Kidney capillary endothelial cell (primary cell): ENCODE measurements at places on chromosomes 3 and 15.

- no peak for DNase-seq
These were observed 230.9 kb downstream of the XXYLT1 start for GRCh38 chr3:195040094-195040493.

GRCh38 chr3:122794779-122795673 is at the start of gene SLC49A4:
SLC49A4 (plus strand) TSS chr3:122795069; CDS start chr3:122795193, 124 bp downstream.
- DNase-seq, result peak; percentile 79

GRCh38 chr15:27845535-27846369 is 253.4 kb downstream of the OCA2 start:
- DNase-seq, result no peak

GRCh38 chr3:98772022-98772421 is 8.9 kb downstream of the ST3GAL6 start:
- DNase-seq, result no peak

DNA sequence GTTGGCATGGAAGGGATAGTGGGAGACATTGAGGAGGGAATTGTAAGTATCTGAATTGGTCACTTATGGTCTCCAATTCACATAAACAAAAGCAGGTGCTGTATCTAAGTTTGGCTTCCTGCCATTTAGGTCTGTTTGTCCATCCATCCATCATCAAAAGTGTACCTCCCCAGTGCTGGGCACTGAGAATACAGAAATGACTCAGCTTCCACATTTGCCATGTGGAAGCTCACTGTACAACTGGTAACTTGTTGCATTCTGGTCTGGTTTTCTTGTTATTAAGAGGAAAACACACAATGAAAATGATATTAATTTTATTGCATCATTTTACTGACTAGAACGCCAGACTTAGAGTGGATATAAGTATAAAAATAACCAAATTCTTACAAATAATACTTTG is 30.9 kb upstream of the MUC13 start:
- no peak for DNase-seq

DNA sequence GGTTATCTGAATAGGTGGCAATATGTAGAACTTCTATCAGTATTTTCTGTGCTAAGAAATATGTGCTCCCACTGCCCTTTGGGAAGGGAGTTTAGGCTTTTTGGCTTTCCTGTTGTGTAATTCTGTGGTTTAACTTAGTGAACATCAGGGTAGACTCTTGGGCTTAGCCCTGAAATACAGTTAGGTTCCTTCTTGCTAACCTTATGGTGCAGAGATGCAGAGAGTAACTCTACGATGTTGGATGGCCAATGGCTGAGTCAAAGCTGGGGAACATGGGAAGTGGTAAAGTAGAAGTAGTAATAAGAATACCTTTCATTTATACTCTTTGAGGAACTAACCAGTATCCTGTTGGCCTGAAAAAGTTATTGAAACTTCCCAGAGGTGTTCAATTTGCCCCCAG is 80.8 kb upstream of the IL12A start:
- no peak for DNase-seq

DNA sequence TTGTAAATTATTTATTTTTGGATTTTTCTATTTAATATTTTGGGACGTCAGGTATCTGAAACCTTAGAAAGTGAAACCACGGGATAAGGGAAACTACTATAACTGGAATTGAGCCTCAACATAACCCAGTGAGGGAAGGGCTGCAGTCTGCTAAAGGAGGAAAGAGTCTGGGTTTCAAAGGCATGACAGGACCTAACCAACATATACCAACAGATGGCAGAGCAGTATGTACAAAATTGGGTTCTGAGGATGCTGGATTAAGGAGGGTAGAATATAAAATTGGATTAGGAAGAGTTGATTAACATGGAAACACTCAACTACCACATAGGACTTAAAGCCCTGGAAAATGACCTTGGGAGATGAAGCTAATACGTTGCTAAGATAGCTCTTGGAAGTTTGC is 603.5 kb downstream of the MECOM start:
- DNase-seq, result no peak

DNA sequence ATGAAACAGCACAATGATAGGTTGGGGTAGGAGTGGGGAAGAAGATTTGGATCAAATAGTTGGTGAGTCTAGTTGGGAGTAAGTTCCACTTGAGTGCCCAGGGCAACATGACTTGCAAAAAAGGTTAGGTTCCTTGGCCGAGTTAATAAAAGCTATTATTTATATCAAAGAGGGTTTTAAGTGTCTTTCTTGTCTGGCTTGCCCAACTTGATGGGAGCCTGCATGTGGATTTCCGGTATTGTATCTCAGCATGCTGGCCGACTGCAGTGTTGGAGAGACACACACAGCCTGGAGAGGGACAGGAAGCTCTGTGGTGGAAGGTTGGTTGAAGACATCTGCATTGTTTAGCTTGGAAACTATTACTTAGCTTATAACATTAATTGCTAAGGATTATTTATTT is 449.5 kb upstream of the TBL1XR1 start:
- no peak for DNase-seq

DNA sequence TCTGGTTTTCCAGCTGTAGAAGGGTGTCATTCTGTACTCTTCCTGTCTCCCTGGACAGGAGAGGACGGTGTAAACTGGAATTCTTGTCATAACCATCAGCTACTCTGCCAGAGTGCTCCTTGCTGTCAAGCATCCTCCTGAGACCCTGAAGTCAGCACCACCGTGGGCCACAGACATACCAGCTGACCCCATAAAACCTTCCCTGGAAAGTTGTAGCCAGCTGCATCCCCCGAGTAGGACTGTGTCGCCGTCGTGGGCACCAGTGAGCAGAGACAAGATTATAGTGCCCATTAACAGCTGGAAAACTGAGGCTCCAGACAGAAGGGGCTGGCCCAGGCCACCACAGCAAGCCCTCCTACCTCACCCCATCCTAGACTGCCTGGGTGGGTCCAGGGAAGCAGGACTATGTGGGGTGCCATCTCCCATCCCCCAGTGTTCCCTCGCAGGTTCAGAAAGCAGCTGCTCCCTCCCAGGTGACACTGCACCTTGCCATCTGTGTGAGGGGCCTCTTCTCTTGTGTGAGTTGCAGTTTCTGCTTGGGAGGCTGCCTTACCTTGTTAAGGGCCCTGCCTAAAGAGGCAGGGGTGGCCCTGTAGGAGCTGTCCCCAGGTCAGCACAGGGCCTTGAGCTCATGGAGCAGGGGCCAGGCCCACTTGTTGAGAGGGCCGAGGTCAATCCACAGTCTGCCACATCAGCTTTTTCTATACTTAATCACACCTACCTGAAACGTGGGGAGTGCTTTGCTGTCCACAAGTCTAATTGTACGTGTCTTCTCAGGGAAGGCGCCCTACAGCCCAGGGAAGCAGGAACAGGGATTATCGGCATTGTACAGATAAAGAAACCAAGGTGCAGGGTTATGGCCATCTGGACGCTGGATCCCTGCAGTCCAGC is 191.9 kb upstream of the LINGO1 start:
- no peak for DNase-seq

DNA sequence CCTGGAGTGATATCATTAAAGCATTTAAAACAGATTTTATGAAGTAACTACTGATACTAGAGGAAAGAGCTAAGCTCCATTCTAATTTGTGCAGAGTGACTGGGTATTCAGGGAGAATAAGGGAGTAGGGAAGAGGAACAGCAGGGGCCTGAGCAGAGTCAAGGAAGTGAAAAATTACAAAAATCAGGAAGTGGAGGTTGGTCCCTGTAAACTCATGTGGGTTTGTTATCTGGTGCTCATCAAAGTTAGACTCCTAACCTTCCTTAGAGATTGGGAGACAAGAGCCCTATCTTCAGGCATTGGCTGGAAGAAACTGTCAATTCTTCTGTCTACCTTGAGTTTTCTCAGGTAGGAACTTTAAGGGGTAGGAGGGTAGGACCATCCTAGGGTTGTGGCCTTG is 82.5 kb downstream of the NEK11 start:
- no peak for DNase-seq

- no peak for DNase-seq
These were observed 111.2 kb upstream of the STT3B start for GRCh38 chr3:31421314-31422048.

DNA sequence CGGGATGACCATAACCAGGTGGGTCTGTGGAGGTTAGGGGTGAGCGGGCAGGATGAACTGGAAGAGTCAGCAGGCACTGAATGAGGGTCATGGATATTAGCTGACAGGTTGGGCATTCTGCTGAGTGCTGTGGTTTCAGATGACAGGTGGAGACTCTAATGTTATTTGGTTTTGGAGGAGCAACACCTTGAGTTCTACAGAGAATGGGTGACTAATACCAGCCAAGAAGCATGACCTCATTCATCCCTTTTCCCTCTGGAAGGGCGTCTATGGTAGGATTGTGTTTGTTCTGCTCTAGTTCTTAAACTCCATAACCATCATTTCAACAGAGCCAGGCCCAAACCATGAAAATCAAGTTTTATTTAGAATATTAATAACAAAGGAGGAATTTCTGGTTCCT is 550.7 kb upstream of the LMCD1 start:
- no peak for DNase-seq

GRCh38 chr3:69442771-69443311 is 57.0 kb upstream of the FRMD4B start:
- no peak for DNase-seq

DNA sequence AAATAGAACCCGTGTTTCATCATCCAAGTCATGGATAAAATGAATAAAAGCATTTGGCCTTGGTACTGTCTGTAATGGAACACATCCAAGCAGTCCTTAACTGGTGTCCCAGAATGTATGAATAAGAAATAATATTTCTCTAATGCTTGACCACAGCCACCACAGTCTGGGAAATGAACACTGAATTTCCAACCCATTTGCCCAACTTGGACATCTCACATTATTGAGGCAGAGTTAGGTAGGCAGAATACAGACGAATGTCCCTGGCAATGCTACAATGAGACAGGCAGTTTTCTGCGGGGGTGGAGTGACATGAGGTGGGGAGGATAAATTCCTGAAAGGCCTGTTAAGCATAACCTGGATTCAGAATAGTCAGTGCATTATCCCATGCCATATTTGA is 245.7 kb downstream of the ZIC1 start:
- DNase-seq, result no peak

GRCh38 chr15:56919031-56919608 is 676 bp downstream of the TCF12 start:
- DNase-seq, result peak; percentile 78

DNA sequence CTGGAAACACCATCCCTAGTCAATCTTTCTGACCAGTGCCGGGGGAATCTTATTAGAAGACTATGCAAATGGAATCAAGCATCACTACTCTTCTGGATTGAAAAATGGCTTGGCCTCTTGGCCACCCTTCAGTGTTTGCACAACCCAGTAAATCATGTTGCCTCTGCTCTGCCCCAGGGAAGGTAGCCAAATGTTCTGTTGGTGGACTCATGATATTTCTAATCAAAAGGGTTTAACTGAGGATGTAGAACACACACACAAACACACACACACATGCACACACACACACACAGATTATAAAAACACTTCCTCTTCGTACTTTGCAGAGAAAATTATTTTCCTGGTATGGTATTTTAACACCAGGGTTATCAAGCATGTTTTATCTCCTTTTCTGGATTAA is 7.9 kb downstream of the RBP2 start:
- DNase-seq, result no peak

DNA sequence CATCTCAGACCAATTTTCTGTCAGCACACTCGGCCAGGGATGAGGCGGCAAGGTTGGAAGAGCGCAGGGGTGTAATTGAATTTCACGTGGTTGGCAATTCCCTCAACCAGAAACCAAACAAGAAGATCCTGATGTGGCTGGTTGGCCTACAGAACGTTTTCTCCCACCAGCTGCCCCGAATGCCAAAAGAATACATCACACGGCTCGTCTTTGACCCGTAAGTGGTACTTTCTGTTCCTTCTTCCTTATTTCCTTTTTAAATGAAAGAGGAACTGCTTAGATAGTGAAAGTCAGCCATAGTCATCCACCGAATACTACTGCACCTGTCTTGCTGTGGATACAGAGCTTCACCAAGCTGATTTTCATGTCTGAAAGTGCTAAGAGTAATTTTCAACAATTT is 60.1 kb downstream of the SGO1 start:
- no peak for DNase-seq

DNA sequence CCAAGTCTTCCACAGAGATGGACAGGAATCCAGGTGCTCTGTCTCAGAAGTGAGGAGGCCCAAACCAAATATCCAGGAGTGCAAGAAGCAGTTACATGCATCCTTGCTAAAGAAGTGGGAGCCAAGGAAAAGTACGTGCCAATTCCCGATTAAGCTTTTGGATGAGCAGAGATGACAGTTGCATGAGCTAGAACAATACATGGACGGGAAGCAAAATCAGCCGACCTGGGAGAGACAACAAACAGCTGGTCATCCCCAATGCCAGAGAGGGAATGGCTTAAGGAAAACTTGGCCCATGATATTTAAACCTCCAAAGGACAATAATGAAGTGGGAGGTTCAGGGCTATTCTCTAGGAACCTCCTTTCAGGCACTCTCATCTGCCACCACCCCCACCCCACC is 86.0 kb upstream of the ABHD17C start:
- DNase-seq, result no peak

DNA sequence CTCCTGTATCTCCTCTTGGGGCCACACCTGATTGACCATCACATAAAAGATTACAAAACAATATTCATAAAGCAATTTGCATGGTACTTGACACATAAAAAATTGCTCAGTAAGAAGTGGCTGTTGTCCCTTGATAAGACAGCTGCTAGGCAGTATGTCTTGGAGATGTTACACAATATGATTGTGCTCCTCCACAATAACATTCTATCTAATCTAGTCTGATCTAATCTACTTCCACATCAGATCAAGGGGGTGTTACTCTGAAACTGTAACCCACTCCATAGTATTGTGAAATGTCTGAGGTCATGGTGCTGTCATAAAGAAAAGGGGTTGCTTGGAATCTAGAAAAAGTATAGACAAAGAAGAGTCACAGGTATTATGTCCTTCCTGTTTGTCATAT is 23.4 kb upstream of the AQP9 start:
- no peak for DNase-seq

GRCh38 chr3:6994081-6994668 is 133.3 kb downstream of the GRM7 start:
- no peak for DNase-seq

DNA sequence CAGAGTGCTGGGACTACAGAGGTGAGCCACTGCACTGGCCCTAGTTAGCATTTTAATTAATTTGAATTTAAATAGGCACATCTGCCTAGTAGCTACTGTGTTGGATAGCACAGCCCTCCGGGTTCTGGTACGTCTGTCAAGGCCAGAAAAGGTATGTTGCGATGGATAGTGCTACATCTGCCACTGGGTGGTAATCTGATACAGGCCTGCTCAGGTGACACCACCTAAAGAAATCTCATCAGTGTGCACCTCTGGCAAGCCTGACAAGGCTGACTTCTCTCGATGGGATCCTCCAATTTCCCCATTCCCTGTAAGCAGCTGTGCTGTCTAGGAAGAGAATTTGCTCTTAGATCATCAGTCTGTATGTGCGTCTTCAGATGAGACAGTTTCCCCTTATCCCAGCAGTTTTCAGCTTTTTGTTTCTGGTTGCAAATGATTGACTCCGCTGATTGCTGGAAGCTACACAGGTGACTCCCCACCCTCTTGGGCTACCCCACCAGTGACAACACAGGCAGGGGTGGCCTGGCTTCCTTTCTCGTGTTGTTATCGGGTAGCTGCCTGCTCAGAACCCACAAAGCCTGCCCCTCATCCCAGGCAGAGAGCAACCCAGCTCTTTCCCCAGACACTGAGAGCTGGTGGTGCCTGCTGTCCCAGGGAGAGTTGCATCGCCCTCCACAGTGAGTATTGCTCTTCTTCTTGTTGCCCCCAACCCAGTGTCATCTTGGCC is at the start of gene CCR9:
Gene CCR9, plus strand, starts transcription at position 565 of the 727 bp plus-strand sequence. CDS start 8,391 bp downstream, outside the sequence.
- DNase-seq, result no peak

GRCh38 chr3:178415384-178415783 is 120.9 kb upstream of the KCNMB2 start:
- DNase-seq, result no peak

GRCh38 chr3:63998852-63999754 is 24.2 kb downstream of the PSMD6 start:
- no peak for DNase-seq

- DNase-seq, result no peak
These were observed 154.3 kb downstream of the KCNMB2 start for GRCh38 chr3:178690571-178690970.
